ENCODE measurements at places on chromosomes 7 and 10. TPM values are rescaled to one million over a fixed set of nuclear protein-coding genes. Genes with fewer than 3 reads are reported as not detected.

Gene FRG2B
- polyA plus RNA-seq = not detected

DNA sequence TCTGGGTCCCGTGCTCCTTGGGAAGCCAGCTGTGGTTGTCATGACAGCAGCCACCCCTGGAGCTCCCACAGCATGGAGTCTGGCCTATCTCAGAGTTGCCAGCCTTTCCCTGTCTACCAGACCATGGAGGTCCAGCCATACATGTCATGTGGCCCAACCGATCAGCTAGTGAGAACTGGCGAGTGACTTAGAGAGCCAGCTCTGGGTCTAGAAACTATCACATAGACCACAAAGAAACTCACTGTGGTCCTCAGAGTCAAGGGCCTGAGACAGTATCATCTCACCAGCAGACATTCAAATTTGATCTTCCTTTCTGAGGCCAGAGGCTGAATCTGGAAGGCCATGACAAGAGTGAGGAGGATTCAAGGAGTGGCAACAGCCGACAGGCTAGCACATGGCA, 223.3 kb upstream of the GPR26 start:
- DNase-seq = no peak

GRCh38 chr7:98404840-98405239, 4.0 kb upstream of the BAIAP2L1 start:
- DNase-seq = no peak

Gene JAKMIP3
- 3.1 TPM for polyA plus RNA-seq

Gene SCART1
- 0.37 TPM for polyA plus RNA-seq

DNA sequence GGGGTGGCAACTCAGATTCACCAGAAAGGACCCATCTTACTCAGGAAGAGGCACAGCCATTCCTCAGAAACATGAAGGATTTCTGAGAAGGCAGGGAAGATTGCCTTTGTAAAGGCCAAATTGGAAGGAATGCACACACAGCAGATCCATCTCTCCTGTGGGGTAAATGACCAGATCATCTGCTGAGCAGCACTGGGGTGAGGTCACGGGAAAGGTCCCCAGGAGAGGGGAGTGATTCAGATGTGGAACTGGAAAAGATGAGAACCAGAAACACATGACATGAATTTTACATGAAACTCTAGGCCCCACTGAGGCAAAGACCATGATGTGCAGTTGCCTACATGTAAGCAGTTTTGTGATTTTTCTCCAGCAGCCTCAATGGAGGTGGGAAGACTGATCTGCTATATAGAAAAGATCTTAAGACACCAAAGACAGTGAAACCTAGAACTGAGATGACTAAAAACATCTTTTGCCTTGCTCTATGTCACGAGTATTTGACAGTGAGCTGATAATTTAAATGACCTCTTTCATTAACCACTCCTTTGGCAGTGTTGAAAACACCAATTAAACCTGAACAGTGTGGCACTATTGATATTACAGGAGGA, 91.6 kb downstream of the AMPH start:
- DNase-seq = no peak

DNA sequence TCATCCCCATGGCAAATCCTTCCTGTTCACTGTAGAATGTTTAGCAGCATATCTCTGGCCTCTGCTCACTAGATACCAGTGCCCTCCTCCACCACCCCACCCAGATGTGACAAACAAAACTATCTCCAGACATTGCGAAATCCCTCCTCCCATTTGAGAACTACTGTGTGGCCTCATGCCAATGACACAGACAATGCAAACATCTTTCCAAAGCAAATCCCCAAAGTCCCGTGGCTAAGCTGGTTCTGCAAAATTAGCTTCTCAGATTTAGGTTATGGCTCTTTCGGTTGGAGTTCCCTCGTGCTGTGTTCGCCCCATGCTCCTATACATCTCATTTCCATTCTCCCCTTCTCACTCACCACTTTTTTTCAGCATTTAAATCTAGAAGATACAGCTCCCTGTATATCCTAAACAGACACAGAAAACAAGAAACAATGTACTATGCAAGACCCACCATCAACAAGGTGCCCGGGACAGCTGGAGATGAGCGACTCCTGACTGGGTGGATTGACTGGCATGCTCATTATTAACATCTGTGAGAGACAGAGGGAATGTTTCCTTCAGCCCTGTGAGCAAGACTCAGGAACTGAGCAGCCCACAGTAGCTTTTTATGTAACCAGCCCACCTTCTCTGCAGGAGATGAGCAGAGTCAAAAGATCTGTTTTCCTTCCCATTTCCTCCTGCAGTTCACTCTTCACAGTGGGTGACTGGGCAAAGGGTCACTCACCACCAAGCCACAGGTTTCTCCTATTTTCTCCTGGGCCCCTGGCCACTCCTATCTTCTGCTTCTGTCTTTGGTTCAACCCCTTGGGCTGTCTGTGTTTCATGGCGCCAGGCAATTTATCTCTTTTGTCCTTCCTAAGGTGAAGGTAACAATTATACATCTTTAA, 225.7 kb upstream of the AOAH start:
- DNase-seq = no peak

GRCh38 chr10:80753612-80754011, 215.9 kb downstream of the SH2D4B start:
- DNase-seq = no peak

Gene GIMAP8
- not detected for polyA plus RNA-seq

- DNase-seq = no peak
Observed at GRCh38 chr10:17049195-17049594, 80.4 kb downstream of the CUBN start.

Measured in A549 (cell line).